ENCODE measurements at places on chromosomes 7 and 10.

DNA sequence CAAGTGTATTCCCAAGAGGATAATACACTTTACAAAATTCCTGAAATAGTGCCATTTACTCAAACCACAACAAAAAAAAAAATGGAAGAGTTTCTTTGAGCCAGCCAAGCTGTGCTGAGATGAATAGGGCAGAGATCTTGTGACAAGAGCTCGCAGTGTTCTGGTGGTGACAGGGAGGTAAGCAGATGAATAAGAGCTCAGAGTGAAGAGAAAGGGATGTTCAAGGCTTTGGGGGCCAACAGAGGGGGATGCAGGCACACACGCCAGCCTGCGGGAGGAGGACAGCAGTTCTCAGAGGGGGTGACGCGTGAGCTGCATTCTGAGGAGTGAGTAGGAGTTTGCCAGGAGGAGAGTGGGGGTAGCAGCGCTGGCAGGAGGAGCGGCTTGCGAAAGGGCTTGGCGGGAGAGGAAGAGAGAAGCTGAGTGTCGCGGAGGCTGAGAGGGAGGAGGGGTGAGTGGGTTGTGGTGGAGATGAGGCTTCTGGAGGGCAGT lies 194.4 kb upstream of the IMMP2L start:
- DNase-seq: no peak

- DNase-seq: no peak
These were observed 102.2 kb downstream of the MYOF start for GRCh38 chr10:93379731-93380575.

- no peak for DNase-seq
These were observed 279.7 kb downstream of the USP6NL start for GRCh38 chr10:11331726-11332125.

GRCh38 chr10:12327074-12327473 lies 22.3 kb upstream of the CAMK1D start:
- peak; percentile 2 for DNase-seq

DNA sequence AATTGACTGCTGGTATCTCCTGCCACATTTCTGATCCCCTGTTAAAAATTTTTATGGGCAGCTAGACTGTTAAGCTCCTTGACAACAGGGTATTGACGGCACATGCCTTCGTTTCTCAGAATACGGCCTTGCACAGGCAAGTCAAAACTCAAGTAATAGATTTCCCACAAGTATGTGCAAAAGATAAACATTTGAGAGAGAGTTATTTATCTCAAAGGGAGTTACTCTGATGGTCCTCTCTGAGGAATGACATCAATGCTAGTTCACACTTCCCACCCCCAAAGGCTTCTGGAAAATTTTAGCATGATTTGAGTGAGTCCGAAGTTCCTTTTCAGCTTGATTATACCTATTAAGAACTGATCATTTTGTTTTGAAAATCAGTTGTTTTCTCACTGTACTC lies 71.9 kb downstream of the JCAD start:
- no peak for DNase-seq

DNA sequence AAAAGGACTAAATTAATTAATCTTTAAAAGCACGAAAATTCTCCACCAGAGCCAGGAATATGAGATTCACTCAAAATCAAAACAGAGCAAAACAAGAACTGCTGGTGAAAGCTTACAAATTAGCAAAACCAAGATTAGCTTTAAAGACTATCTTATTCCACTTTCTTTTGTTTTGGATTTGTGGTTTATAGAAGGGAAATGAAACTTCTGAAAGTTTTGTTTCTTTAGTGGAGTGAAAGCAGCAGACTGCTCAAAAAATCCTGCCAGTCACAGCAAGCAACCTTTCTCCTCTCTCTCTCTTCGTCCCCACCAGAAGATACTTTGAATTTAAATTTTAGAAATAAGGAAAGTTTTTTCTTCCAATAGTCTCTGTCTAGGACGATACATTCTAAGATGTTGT lies 7.8 kb downstream of the ACTA2 start:
- peak; percentile 35 for DNase-seq

- DNase-seq: no peak
These were observed 79.9 kb downstream of the PTPRE start for GRCh38 chr10:127986531-127987466.

- DNase-seq: no peak
These were observed 978.7 kb upstream of the AUTS2 start for GRCh38 chr7:68619526-68619925.

GRCh38 chr10:92530891-92531535 lies 42.9 kb downstream of the IDE start:
- no peak for DNase-seq

- DNase-seq: no peak
These were observed 34.7 kb downstream of the GRID1 start for GRCh38 chr10:86331861-86332260.

DNA sequence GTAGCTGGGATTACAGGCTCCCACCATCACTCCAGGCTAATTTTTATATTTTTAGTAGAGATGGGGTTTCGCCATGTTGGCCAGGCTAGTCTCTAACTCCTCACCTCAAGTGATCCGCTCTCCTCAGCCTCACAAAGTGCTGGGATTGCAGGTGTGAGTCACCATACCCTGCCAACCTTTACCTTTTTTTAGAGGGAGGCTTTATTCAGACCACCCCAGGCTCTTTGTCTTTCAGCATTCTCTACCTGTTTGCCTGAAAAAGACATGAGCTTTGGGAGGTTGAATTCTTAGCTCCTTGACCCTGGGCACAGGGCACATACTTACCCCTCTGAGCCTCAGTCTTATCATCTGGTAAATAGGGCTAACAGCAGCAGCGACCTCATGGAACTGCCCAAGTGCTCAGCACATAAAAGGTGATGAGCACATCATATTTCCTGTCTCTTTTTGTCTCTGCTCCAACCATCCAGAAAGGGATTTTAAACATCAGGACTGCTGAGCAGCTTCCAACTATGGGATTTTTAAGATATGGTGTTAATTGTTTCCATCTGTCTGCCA lies 17.0 kb downstream of the FRMPD2 start:
- no peak for DNase-seq

- no peak for DNase-seq
These were observed 11.3 kb upstream of the TSPAN15 start for GRCh38 chr10:69439813-69440506.

GRCh38 chr10:110433740-110434139 lies 64.0 kb upstream of the DUSP5 start:
- DNase-seq: no peak

DNA sequence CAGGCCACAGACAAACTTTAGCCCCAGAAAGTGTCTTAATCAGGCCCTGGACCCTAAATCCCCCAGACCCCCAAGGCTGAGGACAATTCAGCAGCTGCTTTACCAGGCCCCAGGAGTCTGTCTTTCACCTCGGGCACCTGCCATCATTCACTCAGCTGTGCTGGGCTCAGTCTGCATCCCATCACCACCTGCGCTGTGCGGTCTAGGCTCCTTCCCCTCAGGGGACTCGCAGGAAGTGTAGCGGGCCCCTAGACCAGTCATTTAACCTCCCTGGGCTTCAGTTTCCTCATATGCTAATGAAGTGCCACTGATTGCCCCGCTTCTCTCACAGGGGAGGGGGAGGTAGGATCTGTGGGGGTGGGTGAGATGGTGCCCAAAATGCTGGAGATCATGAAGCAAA lies 76.4 kb upstream of the ZMIZ1 start:
- no peak for DNase-seq

GRCh38 chr7:106073701-106074100 lies 38.4 kb downstream of the SYPL1 start:
- DNase-seq: no peak

GRCh38 chr7:78134256-78134655 lies 335.7 kb downstream of the PHTF2 start:
- peak; percentile 39 for DNase-seq

- DNase-seq: no peak
These were observed 164.0 kb downstream of the CHRM2 start for GRCh38 chr7:137032436-137032835.

DNA sequence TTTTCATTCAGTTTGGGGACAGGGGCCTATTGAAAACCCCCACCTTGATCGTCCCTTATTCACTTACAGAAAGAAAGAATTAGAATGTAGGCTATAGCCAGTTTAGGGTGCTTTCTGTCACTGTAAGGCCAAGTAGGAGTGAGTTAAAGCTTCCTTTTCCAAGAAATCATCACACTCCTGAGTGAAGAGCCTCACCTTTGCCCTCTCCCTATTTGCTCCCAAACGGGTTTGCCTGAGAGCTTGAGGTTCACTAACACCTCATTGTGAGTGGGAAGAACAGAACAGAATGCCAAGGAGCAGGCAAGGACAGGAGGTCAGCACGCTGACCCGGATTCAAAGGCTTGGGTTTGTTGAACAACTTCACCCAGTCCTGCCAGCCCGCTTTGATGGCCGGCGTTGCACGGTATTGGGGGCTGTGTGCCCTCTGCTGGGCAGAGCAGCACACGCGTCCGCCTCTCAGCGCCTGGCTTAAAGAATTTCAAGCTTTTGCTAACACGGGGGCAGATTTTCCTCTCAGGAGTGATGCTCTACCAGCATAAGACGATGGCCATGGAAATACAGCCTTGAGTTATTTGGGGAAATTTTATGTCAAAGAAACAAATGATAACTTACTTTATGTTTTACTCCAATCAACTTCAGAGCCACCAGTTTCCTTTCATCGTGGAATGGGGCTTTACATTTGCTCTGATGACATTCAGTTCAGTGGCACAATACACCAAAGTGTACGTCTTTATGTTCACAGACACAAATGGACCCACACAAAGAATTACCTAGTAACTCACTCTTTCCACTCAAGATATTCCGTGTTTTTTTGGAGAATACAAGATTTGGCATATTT lies 470.0 kb downstream of the SUGCT start:
- peak; percentile 41 for DNase-seq

- DNase-seq: no peak
These were observed 12.5 kb downstream of the CYP3A43 start for GRCh38 chr7:99840136-99840869.

- no peak for DNase-seq
These were observed 191.7 kb upstream of the FERD3L start for GRCh38 chr7:19336836-19337383.

- DNase-seq: no peak
These were observed 18.3 kb upstream of the PPIF start for GRCh38 chr10:79328737-79329504.

DNA sequence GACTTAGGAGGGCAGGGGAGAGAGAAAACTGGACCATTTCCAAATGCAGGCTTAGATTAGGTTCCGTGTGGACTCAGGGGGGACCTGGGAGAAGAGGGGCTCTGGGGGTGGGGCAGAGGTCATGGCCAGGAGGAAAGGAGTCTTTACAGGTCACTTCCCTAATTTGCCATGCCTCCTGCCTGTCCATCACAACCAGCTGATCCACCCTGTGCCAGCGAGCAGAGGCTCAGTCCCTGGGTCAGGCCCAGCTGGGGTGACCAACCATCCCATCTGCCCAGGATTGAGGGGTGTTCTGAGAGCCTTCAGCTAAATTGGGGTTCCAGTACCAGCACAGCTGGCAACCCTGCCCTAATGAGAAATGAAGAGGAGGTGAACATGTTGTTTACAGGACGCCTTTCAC lies 84.6 kb upstream of the CACUL1 start:
- DNase-seq: no peak

- no peak for DNase-seq
These were observed 775.4 kb downstream of the TYW1 start for GRCh38 chr7:67771846-67772605.

- DNase-seq: no peak
These were observed 751.8 kb downstream of the KCNMA1 start for GRCh38 chr10:76885816-76886215.

GRCh38 chr7:37352251-37352880 lies 96.3 kb downstream of the ELMO1 start:
- DNase-seq: no peak

GRCh38 chr7:96397936-96398598 lies 76.2 kb upstream of the SLC25A13 start:
- no peak for DNase-seq

GRCh38 chr10:89699581-89700064 lies 1.8 kb upstream of the KIF20B start:
- DNase-seq: no peak

GRCh38 chr10:108230478-108231170 lies 1066.1 kb upstream of the SORCS1 start:
- no peak for DNase-seq

DNA sequence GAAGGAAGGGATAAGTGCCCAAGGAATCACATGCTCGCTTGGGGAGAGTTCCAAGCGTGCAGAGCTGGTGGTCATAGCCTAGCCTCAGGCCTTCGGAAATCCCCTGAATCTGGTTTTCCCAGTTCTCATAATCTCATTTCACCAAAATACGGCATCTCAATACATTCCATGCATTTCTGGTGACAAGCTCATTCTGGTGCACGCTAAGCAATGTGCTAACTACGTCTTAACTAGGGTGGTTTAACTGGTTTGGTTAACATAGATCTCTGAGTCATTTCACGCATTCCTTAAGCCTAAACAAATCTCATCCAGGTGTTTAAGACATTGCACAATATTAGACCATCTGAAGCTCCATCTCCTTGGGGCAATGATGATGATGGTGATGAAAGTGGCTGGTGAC lies 72.9 kb upstream of the STEAP1B start:
- no peak for DNase-seq

- DNase-seq: no peak
These were observed 86.3 kb upstream of the NPS start for GRCh38 chr10:127462643-127463295.

- DNase-seq: no peak
These were observed 367.6 kb downstream of the DNAJB6 start for GRCh38 chr7:157704365-157704764.

DNA sequence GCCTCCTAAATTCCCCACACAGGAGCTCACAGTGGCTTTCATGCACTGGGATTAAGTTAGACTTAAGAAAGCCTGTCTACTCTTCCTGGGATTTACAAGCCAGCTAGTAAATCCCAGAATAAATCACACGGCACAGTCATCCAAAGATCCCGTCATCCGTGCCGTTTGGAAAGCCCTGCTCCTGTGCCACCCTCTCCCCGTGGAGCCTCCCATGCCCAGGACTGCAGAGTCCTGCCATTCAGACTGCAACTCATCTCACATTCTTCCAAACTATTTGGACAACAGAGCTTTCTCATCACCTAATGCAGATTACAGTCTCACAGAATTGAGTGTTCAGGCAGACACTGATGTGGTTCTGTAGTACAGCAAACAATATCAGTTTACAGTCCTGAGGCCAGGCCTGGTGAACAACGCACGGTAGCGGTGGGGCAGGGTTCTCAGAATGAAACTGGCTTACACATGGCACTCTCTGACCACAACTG lies 166.5 kb downstream of the EGFR start:
- no peak for DNase-seq

DNA sequence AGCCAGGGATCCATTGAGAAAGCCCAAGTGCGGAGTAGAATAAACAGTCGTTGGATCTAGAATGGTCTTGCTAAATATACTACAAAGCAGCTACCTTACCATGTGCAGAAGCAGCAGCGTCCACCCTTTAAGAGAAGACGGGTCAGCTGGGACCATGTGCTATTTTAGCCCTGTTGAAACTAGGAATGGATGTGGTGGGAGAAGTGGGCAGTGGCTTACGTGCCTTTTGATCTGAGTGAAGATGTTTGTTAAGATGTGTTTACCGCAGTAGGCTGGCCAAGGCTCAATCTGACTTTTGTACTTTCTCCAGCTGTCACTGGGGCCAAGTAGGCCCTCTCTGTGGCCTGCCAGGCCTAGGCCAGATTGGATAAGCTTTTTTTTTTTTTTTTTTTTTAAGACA lies 9.2 kb downstream of the HABP2 start:
- no peak for DNase-seq

GRCh38 chr7:143422033-143422432 lies 13.4 kb upstream of the EPHA1 start:
- DNase-seq: no peak
